Cardiac muscle cell (in vitro differentiated cells and primary cell): ENCODE measurements at places on chromosomes 1 and 21. TPM values are rescaled to one million over a fixed set of nuclear protein-coding genes. Genes with fewer than 3 reads are reported as not detected.

DNA sequence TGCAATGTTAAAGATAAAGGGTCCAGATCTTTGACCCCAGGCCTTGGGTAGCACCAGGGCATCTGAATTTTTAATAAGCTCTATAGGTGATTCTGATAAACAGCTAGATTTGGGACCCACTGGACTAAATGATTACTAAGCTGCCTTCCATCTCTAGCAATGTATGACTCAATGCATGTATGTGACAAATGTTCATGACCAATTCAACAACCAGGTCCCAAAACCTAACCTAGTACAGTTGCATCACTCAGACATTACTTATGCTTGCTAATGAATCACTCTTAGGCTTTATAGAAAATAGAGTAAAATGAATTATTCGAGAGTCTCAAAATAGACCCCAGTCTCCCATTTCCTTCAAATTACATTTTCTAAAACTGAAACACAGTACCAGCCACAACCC is 35.5 kb downstream of the RCAN1 start:
- DNase-seq, result peak; percentile 20

DNA sequence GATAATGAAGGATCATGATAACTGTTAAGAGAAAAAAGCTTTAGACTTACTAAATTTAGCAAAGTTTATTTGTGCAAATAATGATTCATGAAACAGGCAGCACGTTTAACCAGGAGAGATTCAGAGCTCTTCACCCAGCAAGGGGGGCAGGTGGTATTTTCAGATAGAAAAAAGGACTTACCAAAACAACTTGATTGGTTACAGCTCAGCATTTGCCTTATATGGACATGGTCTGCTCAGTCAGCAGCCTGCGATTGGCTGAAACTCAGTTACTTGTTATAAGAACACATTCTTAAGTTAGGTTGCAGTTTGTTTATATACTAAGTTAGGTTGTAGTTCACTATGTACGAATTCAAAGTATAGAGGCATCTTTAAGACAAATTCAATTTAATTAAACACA is 165.6 kb downstream of the DUSP10 start:
- DNase-seq, result no peak

- DNase-seq, result no peak
These were observed 34.0 kb upstream of the LEPR start for GRCh38 chr1:65386439-65386838.

DNA sequence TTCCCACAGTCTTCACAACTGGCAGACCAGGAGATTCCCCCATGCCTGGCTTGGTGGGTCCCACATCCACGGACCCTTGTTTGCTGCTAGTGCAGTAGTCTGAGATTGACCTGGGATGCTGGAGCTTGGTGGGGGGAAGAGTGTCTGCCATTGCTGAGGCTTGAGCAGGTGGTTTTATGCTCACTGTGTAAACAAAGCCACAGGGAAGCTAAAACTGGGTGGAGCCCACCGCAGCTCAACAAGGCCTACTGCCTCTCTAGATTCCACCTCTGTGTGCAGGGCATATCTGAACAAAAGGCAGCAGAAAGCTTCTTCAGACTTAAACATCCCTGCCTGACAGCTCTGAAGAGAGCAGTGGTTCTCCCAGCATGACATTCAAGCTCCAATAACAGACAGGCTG is 177.3 kb upstream of the ETV3 start:
- DNase-seq, result no peak

DNA sequence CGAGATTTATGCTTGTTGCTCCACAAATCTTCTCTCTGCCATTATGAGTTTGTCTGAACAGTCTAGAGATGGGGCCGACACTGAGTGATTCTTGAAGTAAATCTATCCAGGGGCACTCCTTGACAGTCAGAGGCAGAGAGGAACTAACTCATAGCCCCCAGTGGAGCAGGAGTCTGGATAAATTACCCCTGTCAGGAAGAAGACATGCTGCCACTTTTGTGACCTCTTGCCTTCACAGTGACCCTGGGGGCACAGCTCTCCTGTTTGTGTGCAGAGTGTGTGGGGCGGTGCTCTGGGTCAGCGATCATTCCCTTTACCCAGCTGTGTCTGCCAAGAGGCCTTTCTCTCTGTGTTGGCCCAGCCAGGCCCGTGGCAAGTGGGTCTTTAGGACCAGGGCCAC is 29.5 kb downstream of the PEX14 start:
- no peak for DNase-seq

- no peak for DNase-seq
These were observed 51.9 kb upstream of the EDN2 start for GRCh38 chr1:41536361-41536802.

- DNase-seq, result no peak
These were observed 148.9 kb downstream of the ETS2 start for GRCh38 chr21:38954588-38955004.

DNA sequence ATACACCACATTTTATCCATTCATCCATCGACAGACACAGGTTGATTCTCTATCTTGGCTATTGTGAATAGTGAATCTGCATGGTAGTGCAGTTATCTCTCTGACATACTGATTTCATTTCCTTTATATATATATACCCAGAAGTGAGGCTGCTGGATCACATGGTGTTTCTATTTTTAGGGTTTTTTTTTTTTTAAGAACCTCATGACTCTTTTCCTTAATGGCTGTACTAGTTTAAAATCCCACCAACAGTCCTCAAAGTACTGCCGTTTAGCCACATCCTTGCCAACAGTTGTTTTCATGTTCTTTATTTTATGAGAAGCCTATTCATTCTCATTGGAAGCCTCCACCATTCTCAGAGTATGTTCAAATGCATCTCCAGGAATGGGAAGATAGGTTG is 258.7 kb upstream of the SNX7 start:
- DNase-seq, result no peak

DNA sequence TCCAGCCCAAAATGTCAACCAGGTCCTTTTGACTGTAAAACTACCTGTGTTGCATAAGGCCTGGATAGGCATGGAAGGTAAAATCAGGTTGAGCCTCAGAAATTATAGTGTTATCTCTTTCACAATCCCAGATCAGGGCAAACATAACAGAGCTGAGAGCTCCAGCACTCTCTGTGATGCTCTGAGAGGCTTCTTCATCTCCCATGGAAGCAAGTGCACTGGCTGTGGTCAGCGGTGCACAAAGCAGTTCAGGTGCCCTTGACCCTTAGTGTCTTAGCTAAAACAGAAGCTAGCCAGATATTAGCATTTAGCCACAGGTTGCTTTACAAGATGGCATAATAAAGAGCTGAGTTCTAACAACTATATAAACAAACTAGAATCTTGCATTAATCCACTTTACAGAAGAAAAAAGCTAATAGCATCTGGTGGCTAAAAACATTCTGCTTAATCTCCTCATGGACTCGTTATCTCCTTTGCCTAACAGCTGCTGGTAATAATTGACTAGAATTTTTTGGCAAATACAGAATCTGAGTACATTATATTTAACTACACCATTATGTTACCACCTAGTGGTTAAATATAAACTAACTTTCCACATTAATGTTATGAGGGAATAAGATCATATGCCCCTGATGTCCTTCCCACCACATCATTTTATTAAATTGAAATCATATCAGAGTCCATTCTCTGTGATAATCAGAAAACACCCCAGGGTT is 25.6 kb upstream of the POGK start:
- no peak for DNase-seq

GRCh38 chr1:186896211-186896610 is 67.5 kb downstream of the PLA2G4A start:
- DNase-seq, result no peak

- no peak for DNase-seq
These were observed 5.2 kb upstream of the MAB21L3 start for GRCh38 chr1:116105996-116106395.

GRCh38 chr1:180536821-180537372 is 21.9 kb upstream of the OVAAL start:
- no peak for DNase-seq

DNA sequence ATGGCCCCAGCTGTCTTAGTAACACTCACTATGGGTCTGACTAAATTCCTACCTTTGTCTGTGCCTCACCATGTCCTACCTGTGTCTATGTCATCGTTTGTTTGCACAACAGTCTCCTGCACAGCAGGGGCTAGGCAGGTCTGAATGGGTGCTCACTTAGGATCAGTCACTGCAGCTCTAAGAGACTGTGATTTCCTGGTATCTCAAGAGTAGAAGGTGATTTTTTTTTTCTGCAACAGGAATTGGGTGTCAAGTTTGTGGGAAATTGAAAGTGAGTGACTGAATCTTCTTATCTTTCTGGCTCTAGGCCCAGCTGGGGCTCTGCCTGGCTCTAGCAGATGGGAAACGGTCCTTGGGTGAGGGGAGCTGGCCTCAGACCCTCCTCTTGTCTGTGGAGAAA is 46.4 kb upstream of the TRABD2B start:
- DNase-seq, result no peak

- DNase-seq, result no peak
These were observed 384.3 kb downstream of the NTNG1 start for GRCh38 chr1:107525145-107525544.

DNA sequence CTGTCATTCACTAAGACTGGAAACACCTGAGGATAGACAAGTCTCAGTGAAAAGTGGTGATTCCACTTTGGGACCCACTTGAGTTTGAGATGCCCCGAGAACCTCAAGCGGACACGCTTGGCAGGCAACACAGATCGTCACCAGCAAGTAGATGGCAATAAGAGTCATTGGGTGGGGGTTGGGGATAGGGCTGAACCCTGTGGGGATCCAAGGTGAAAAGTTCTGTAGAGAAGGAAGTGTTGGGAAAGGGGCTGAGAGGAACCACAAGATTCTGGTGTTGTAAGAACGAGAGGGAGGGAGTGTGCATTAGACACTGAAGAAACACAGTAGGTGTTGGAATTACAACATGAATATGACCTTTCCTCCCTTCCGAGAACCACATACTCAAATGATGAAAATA is 45.4 kb upstream of the TDRD10 start:
- DNase-seq, result no peak

DNA sequence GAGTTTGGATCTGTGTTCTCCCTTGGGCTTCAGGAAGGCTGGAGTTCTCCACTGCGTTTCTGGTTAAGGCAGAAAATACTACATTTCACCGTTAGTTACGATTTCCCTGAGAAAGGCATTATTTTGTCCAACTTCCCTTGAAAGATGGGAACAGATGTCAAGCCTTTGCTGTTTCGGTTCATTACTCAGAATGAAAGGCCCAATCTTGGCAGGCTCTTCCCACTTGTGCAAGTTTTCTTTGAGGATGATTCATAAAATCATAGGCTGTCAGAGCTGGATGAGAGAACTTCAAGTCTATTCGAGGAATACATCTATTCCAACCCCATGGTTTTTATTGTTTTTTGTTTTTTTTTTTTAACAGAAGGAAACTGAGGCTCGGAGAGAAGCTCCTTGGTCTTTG is 205.2 kb downstream of the GRIK3 start:
- no peak for DNase-seq

DNA sequence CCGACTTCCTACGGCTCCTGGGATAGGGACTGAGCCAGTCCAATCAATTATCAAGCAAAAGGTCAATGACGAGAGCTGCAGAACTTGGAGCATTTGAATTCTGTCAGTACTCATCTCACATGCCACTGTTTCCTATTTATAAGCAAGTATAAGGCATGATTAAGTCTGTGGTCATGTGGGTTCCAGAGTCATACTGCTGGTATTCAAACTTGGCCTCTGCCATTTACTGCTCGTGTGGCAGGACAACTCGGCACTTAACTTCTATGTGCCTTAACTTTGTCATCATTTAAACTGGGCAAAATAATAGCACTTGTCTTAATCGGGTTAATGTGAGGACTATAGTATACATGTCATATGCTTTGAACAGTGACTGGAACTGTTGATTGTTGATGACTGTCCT is 44.9 kb upstream of the TNFSF18 start:
- DNase-seq, result no peak

DNA sequence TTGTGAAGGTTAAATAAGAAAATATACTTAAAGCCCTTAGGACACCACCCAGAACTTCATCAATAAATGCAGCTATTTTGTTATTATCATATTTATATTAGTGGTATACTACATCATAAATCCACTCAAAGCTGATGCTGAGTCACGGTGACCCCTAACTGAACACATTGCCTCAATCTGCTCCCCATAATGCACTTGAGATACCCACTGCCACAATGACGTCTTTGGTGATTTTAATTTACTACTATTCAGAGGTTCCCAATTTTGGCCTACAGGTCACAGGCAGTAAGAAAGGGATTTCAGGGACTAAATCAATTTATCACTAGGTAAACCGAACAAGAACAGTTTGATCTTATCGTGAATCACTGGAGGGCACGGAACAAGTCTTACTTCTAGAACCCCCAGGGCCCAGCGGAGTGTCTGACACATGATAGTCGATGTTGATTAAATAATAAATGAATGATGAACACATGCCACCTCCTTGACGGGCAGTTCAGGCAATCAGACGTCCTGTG is 493 bp upstream of the CHD1L start:
- no peak for DNase-seq

GRCh38 chr1:241635556-241636152 is 4.5 kb downstream of the CHML start:
- DNase-seq, result no peak

DNA sequence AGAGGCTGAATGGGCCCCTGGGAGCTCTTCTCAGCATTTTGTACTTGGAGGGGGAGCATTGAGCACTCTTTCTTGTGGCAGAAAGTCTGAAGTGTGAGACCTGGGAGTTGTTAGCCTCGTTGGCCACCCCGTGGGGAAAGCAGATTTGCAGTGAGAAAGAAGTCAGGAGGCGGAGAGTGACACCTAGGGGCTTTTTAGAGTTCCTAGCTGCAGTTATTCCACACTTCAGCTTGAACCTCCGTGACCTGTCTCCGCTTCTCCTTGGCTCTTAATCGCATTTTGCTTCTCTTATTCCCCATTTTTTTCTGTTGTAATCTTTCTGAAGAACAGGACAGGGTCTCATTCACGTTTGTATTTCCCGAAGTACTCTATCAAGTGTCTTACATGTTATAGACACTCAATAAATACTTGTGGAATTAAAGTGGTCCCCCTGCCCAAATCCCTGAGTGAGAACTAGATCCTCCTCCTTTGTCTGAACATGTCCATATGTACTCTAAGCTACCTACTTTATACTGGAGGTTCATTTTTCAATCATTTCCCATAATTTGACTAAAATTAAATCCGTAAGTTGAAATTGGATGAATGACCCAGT is 14.5 kb upstream of the C1orf141 start:
- peak; percentile 81 for DNase-seq

GRCh38 chr1:55143684-55144083 is 71.5 kb downstream of the USP24 start:
- DNase-seq, result no peak

Gene AGMAT
- 0.45 and 0.70 TPM in 2 replicates for total RNA-seq

Gene PCBP3
- total RNA-seq, result 1.1 and 4.3 TPM in 2 replicates

Gene RYR2
- total RNA-seq, result 87.1 and 155 TPM in 2 replicates

Gene OR2T11
- total RNA-seq, result not detected in 2 replicates

Gene TMOD4
- 0.48 TPM in 1 of 2 replicates, not detected in the other for total RNA-seq

Gene TTC39A
- total RNA-seq, result 13.5 and 15.6 TPM in 2 replicates

Gene OR2L2
- not detected in 2 replicates for total RNA-seq

Gene SOX13
- total RNA-seq, result 33.8 and 39.7 TPM in 2 replicates

Gene TSACC
- total RNA-seq, result not detected in 2 replicates

Gene MYBPH
- total RNA-seq, result 0.53 and 1.4 TPM in 2 replicates

Gene OR2T2
- total RNA-seq, result not detected in 2 replicates

Gene KDM1A
- total RNA-seq, result 149 and 168 TPM in 2 replicates

Gene TMEM269
- total RNA-seq, result 0.21 and 0.69 TPM in 2 replicates
